ENCODE measurements at places on chromosomes 5 and 9.

- DNase-seq: no peak
Measured at GRCh38 chr5:98880598-98880997, 48.2 kb downstream of the CHD1 start.

- DNase-seq: no peak
Measured at GRCh38 chr5:52603778-52604554, 183.8 kb upstream of the ITGA1 start.

- no peak for DNase-seq
Measured at GRCh38 chr9:89435071-89435823, 62.7 kb downstream of the SEMA4D start.

- no peak for DNase-seq
Measured at GRCh38 chr9:14909961-14910805, at the start of gene FREM1. FREM1 (minus strand) TSS chr9:14910428; CDS start chr9:14868977, 41,451 bp downstream.

GRCh38 chr9:33249983-33250382 lies 10.0 kb downstream of the SPINK4 start:
- DNase-seq: no peak

DNA sequence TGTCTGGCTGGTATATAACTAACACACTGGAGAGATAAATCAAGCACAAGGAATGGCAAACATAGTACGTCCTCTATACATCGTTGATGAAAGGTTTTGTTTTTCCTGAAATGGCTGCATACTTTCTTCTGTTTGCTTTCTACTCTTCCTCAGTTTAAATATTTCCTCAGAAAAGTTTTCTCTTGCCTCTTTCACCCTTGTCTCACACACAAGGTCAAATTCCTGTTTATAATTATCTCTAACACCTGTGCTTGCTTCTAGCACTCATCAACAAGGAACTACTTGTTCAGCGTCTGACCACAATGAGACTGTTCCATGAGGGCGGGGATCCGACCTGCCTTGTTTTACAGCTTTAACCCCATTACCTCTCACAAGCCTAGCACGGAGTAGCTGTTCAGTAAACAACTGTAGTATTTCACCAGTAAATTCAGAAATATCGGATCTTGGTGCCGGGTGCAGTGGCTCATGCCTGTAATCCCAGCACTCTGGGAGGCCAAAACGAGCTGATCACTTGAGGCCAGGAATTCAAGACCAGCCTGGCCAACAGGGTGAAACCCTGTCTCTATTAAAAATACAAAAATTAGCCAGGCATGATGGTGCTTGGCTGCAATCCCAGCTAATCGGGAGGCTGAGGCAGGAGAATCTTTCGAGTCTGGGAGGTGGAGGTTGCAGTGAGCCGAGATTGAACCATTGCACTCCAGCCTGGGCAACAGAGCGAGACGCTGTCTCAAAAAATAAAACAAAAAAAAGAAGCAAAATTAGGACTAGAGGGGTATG lies 37.0 kb downstream of the NR6A1 start:
- no peak for DNase-seq

DNA sequence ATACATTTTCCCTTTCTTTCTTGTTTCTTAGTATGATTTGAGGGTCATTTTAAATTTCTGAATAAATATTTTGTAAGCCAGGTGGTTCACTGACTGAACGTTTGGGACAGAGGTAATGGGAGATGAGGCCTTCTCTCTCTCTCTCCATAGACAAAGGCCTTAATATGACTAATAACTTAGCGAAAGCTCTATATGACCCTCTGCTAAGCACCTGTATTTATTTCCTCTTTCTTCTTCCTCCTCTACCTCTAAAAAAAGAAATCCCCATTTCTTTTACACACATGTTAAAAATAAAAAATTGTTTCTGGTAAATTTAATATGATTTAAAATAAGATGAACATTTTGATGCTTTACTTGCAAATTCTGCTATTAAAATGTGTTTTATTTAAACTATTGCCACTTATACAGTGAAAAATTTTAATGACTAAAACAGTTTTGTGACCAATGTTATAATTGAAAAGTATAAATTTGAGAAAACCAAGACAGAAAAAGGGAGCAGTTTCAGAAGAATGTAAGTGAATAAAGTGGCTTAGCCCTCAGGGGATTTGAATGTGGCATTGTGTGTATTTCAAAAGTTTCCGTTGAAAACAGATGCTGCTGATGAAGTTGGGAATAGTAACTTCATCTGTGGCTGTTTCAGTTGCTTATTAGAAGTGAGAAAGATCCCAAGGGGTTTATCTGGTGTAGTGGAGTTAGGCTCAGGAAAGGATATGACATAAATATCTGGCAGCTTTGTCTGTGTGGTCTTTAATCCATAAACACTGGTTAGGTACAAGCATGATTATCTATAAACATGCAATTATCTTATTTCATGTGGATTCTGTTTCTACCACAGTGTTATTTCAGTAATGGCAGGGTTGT lies 128.6 kb upstream of the GRHPR start:
- DNase-seq: no peak

- DNase-seq: no peak
Measured at GRCh38 chr9:98924946-98925820, 18.5 kb upstream of the COL15A1 start.

GRCh38 chr9:37936965-37937364 lies 33.0 kb upstream of the SLC25A51 start:
- no peak for DNase-seq

- DNase-seq: no peak
Measured at GRCh38 chr9:129864991-129865647, 29.9 kb downstream of the USP20 start.

GRCh38 chr5:96771395-96771794 lies 36.4 kb downstream of the ERAP1 start:
- DNase-seq: no peak

GRCh38 chr5:82719368-82719767 lies 357.8 kb downstream of the TMEM167A start:
- DNase-seq: no peak

DNA sequence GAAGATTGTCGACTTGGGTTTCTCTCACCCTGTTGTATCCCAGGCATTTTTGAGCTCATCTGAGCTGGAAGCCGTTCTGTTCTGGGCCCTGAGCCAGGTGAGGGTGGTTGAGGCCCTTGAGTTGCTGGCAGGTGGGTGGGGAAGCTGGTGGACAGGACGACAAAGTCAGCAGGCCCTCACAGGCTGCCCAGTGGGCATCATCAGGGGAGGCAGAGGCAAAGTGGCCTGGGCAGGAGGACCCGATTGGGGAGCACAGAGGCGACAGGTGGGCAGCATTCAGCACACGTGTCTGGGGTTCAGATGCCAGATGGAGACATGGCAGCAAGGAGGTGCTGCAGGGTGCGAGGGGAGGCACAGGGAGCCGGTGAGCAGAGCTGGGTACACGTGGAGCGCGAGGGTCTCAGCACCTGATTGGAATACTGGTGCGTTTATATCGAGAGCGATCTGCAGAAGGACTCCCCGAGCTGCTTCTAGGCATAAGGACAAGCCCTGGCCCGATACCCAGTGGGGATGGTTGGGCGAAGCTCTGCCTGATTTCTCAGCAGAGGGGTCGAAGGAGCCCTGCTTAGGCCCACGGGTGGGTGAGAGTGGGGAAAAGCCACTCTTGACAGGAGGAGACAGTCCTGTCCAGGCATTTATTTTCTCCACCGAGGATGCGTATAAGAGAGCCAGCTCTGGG lies 49.0 kb upstream of the SUSD3 start:
- DNase-seq: no peak

Data from activated naive CD4-positive, alpha-beta T cell (primary cell).